A549 treated with GW870086 at 1 μM for 4 hours (cell line): ENCODE measurements at places on chromosomes 4 and X. TPM values are rescaled to one million over a fixed set of nuclear protein-coding genes. Genes with fewer than 3 reads are reported as not detected.

The GPRASP3 gene
- 2.4 to 4.4 TPM (median 3.2 TPM) in 5 replicates for total RNA-seq

The SORCS2 gene
- total RNA-seq: 2.5 to 5.0 TPM (median 4.7 TPM) in 5 replicates

The ZNF185 gene
- 6.9 to 9.3 TPM (median 8.6 TPM) in 5 replicates for total RNA-seq

The GAB3 gene
- 0.83 to 1.2 TPM (median 0.93 TPM) in 5 replicates for total RNA-seq

The RIBC1 gene
- 0.57 to 1.3 TPM (median 0.78 TPM) in 5 replicates for total RNA-seq

The FHIP1A gene
- total RNA-seq: 0.08 to 0.42 TPM (median 0.16 TPM) in 5 replicates

The SHROOM3 gene
- total RNA-seq: 8.3 to 11.7 TPM (median 10.8 TPM) in 5 replicates
